ENCODE measurements at places on chromosomes 2 and 18.

DNA sequence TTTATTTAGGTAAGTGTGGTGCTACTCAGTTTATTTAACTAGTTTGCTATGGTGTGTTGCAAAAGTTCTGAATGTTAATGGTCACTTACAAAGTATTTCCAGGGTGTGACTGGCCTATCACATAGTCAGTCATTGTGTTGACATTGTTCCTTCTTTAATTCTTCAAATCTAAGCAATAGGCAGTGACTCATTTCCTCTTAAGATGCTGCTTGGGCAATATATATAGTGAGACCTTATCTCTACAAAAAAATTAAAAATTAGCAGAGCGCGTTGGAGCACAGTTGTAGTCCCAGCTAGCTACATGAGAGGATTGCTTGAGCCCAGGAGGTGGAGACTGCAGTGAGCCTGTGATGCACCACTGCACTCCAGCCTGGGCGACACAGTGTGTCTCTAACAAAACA, 5.8 kb upstream of the CCDC88A start:
- peak; percentile 67 for DNase-seq

DNA sequence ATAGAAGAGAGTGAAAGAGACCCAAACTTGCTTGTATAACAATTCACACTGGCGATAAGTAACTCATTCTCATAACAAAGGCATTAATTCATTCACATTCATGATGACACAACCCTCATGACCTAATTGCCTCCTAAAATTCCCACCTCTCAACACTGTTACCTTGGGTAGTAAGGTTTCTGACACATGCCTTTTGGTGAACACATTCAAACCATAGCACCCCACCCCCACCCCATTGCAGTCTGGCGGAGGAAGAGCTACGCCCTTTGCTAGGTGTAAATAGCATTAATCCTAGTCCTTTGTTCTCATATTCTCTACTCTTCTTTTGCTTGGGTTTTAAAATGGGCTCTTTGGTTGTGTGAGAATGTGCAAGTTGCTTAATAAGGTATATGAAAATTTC, 361.5 kb downstream of the DSEL start:
- DNase-seq, result no peak

- no peak for DNase-seq
Observed at GRCh38 chr2:175889701-175890302, 112.3 kb downstream of the LNPK start.

DNA sequence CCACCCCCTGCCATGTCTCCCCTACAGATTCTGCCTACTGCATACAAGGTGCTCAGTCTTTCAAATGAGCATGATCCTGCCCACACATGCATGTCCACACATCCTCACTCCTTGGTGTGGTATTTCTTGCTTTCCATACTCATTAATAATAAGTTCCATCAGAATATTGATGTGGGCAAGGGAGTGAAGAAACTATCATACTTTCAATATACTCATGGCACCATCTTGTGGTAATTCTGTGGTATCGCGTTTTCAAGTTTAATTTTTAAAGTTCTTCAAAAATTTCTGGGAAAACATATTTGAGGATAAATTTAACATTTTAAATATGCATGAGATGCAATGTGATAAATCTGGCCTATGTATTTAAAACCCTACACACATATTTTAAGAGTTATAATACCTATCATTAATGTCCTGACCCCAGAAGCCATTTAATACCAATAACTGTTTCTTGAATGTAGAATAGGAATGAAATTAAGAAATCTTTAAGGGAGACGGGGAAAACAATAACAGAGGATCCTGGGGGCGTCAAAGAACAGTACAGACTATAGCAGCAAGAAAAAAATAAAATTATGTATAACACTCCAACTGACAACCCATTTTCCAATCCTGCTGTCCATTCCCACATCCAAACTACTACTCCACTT, 110.1 kb downstream of the ZNF385B start:
- DNase-seq, result no peak

GRCh38 chr18:77495079-77495478, 245.4 kb downstream of the GALR1 start:
- no peak for DNase-seq

DNA sequence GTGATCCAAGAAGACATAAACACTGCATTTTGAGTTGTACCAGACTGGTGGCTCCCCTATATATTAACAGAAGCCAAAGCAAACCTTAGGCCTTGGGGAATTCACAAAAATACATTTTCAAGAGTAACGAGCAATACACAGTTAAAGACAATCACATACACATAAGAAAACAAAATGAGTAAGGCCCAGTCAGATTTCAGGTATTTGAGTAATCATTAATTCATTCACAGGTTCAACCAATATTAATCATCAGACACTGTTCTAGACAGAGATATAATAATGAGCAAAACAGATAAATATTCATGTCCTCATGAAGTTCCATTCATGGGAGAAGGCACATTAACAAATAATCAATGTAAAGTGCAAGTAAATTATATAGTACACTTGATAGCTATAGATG, 9.6 kb downstream of the STPG4 start:
- no peak for DNase-seq

DNA sequence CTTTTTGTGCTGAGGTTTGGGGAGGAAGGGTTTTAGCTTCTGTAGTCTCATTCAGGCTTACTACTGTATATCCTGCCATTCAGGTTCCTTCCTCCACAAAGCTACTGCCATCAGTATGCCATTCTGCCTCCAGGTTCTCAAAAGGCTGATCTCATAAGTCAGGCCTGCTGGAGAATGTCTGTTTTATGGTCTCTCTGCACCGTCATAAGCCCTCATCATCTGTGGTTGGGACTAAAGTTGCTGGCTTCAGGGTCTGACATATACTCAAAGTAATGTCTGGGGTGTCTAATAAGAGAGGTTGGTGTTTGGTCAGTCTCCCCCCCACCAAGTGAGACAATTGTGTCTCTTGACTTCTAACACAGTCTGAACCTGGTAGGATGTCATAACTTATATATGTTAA, 36.2 kb upstream of the CCBE1 start:
- no peak for DNase-seq

Measured in AG09309 (cell line).